ENCODE measurements at places on chromosomes 2 and 18.

- DNase-seq, result no peak
Measured at GRCh38 chr2:20660506-20661420, 6.2 kb upstream of the GDF7 start.

GRCh38 chr2:109265369-109265768 is 136.4 kb downstream of the SH3RF3 start:
- no peak for DNase-seq

DNA sequence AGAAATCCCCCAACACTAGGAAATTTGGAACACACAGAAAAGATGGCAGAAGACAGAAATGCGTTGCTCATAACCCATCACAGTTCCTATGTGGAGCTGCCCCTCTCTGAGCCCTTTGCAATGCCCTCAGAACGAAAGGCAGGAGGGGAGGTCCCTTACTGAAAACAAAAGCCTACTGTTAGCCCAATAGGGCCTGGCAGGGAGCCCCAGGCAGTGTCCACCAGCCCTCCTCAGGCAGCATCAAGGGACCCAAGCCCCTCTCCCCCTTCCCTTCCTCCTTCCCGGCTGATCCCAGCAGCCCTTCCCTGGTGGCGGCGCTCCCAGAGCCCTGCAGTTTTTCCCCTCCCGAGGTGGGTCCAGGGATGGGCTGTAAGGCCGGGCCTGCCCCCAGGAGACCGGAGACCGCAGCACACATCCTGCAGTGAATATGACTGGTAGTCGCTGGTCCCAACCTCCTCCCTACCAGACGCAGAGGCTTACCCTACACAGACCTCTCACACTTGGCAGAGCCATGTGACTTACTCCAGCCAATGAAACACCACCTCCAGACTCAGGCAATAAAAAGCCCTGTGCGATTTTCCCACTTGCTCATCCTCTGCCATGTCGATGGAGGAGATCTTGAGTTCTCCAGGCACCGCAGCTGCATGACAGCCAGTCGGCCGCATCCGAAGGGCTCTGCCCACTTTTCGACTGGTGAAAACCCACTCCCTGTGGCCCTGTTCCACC is 19.4 kb upstream of the DUSP2 start:
- DNase-seq, result peak; percentile 74

- DNase-seq, result no peak
Measured at GRCh38 chr18:61606068-61606660, 272.9 kb downstream of the CDH20 start.

DNA sequence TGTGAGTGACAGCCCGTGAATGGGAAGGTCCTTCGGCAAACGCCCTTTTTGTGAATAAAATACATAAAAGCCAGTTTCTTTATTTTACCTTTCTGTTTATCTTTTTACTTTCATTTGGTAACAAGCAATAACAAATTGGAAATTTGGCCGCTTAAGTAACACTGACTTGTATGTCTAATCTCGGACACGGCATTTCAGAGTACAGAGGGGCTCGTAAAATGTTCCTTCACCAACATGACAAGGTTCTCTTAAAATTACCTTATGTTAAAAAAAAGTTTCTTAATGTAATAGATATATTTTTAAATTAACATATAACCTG is 558 bp upstream of the NEMP2 start:
- no peak for DNase-seq

GRCh38 chr2:216664593-216665034 is 30.7 kb downstream of the IGFBP5 start:
- no peak for DNase-seq
